ENCODE measurements at places on chromosomes 2 and 18.

GRCh38 chr18:33128581-33128980 is 311.9 kb downstream of the CCDC178 start:
- no peak for DNase-seq

- DNase-seq: no peak
These were observed 172.1 kb upstream of the LRRTM1 start for GRCh38 chr2:80476535-80477117.

- DNase-seq: no peak
These were observed 66.2 kb upstream of the CTDP1 start for GRCh38 chr18:79613186-79613931.

GRCh38 chr2:241279828-241280227 is 35.6 kb downstream of the HDLBP start:
- DNase-seq: no peak

GRCh38 chr2:237291138-237291792 is 122.7 kb downstream of the COL6A3 start:
- DNase-seq: no peak

DNA sequence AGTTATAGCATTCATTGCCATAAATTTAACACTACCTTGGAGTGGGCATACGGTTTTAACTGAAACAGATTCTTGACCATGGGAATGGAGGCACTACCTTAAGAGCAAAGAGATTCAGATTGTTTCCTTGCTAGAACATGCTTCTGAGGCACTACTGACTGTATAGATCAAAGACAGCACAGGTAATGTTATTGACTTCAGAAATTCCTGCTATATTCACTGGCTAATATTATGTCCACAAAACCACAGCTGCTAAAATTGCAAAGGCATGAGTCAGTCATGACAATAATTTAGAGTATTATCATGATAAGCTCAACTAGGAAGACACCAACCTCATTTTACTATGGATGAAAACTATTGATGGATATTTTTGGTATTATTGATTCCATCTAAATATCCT is 39.4 kb downstream of the SLC8A1 start:
- no peak for DNase-seq
